Activated CD4-positive, CD25-positive, alpha-beta regulatory T cell treated with anti-CD3 and anti-CD28 coated beads, Interleukin-2, amount 50 U/mL, for 24 hours (primary cell): ENCODE measurements at places on chromosomes 7 and 10.
A peak's percentile ranks its signal among the peaks of the same experiment; 100 is the strongest.

GRCh38 chr10:33376976-33377657 is 42.6 kb upstream of the NRP1 start:
- ATAC-seq = peak; percentile 42

DNA sequence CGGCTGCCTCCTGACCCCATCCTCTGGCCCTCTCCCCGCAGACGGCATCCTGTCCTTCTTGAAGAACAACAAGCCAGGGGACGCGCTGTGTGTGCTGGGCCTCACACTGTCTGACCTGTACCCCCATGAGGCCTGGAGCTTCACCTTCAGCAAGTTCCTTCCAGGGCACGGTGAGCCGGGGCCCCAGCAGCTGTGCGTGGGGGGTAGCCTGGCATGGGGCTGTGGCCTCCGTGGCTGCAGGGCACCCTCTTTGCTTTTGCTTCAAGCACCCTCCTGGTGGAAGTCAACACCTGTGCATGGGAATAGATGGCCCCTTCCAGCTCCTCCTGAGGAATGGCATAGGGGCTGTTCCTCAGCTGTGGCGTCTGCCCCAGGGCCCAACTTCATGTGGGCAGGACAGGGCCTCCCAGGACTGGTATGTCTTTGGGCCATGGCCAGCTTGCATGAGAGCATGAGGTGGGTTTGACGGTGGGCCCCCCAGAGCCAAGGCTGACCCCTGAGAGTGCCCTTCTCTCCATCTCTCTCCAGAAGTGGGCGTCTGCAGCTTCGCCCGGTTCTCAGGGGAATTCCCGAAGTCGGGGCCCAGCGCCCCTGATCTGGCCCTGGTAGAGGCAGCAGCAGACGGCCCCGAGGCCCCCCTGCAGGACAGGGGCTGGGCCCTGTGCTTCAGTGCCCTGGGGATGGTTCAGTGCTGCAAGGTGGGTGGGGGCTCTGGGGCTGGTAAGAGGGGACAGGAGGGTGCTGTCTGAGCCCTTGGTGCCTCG is 20.7 kb downstream of the AMZ1 start:
- no peak for ATAC-seq

GRCh38 chr10:128763588-128763987 is 637.4 kb upstream of the MKI67 start:
- ATAC-seq = no peak

- ATAC-seq = no peak
These were observed 79.4 kb downstream of the HYCC1 start for GRCh38 chr7:22934473-22935065.

- peak; percentile 59 for ATAC-seq
These were observed 15.0 kb downstream of the SNX8 start for GRCh38 chr7:2299131-2299829.
